GM12865 (cell line): ENCODE measurements at places on chromosomes 3 and 15.

GRCh38 chr15:81155375-81156218 is 21.5 kb downstream of the CFAP161 start:
- DNase-seq: peak; percentile 62

- DNase-seq: peak; percentile 46
Measured at GRCh38 chr3:101938262-101938847, 89.0 kb downstream of the NFKBIZ start.

DNA sequence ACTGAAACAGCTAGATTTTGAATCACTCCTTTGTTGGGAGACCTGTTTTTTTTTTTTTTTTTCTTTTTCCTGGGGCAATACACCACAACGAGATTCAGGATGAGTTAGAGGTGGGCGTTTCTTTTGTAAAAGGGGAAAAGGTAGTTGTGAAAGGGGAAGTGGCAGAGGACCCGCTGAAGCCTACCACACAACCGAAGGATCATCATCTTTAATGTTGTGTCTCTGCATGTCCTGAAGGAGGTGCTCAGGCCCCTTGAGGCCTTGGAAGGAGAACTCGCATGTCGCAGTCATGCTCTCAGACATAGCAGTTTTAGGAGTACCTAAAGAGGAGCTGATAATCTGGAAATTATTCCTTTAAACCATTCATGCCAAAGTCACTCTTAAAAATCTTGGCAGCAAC is 137.9 kb upstream of the LRIG1 start:
- peak; percentile 27 for DNase-seq

DNA sequence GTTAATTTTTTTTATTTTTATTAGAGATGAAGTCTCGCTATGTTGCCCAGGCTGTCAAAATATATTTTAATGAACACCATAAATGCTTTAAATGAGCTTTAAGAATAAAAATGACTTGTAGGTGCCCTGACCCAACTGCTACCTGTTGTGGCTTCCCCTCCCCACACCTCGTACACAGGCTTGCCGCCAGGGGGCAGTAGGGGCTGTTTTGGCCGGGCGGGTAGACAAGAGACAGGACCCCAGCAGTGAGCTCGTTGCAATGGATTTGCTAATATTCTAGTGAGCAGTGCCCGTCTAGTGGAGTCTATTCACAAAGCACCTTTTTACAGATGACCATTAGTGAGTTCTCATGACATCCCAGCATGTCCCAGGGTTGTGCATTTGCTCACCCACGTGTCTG is 418.1 kb downstream of the OCA2 start:
- no peak for DNase-seq

DNA sequence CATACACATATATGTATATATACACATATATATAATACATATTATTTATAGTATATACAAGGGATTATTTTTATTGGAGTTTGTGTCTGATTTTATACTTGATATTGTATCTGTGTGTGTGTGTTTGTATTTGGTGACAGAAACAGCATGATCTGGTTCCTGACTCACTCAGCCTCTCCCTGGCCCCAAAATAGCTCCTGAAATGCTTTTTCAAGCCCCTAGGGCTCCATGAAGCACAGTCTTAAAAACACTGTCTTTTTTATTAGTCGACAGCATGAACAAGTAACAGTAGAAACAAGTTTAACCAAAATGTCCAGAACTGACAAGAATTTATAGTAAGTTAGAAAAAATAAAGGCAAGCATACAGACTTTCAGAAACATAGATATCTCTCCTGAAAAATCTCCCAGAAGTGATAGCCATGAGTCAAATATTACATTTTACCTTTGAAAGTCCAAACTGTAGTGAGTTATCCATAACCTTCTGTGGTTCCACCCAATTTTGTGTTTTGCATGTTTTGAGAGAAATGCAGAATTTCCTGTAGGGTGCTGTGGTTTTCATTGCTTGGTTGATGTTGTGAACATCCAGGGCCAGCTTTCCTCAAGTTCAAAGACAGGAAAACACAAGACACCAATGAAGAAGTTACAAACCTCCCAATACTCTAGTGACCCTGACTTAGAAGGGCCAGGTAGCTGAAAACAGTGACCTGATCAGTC is 98.5 kb upstream of the CCDC80 start:
- no peak for DNase-seq

DNA sequence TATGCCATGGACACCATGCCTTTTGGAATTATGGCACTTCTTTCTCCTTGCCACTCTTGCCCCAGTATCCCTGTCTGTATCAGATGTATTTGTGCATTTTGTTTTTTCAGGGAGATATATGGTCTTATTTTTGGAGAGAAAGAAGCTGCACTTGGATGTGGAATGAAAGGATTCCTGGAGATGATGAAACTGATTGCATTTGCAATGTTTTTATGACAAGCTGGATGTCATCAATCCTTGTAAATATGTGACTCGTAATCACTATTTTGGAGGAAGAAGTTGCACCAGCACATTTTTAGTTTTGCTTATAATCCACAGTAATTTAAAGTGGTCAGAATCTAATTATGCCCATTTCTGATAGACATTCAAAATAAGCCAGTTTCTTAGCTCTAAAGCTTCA is 165.0 kb downstream of the NR1D2 start:
- no peak for DNase-seq

GRCh38 chr3:183239046-183239445 is 14.0 kb upstream of the B3GNT5 start:
- DNase-seq: no peak

GRCh38 chr3:197599089-197599765 is 43.5 kb upstream of the BDH1 start:
- peak; percentile 87 for DNase-seq

DNA sequence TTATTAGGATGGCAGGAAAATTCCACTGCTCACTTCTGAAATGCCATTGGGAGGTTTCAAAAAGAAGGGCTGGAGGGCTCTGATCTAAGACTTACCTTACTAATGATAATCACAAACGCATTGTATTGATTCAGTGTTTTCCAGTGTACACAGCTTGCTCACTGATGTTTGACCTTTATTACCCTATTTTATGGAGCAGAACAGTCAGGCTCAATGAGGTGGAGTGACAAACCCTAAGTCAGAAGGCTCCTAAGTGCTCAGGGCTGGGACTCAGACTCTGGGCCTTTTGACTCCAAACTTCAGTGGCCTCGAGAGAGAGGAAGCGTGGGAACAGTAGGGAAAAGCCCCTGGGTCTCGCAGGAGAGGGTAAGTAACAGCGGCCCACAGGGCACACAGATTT is 20.3 kb upstream of the RAD18 start:
- DNase-seq: no peak

- peak; percentile 3 for DNase-seq
Measured at GRCh38 chr3:141578202-141578973, 91.6 kb downstream of the RASA2 start.

GRCh38 chr15:81001152-81002008 is 657 bp downstream of the TLNRD1 start:
- DNase-seq: peak; percentile 78

- DNase-seq: no peak
Measured at GRCh38 chr3:123130079-123130750, 63.4 kb downstream of the PDIA5 start.

DNA sequence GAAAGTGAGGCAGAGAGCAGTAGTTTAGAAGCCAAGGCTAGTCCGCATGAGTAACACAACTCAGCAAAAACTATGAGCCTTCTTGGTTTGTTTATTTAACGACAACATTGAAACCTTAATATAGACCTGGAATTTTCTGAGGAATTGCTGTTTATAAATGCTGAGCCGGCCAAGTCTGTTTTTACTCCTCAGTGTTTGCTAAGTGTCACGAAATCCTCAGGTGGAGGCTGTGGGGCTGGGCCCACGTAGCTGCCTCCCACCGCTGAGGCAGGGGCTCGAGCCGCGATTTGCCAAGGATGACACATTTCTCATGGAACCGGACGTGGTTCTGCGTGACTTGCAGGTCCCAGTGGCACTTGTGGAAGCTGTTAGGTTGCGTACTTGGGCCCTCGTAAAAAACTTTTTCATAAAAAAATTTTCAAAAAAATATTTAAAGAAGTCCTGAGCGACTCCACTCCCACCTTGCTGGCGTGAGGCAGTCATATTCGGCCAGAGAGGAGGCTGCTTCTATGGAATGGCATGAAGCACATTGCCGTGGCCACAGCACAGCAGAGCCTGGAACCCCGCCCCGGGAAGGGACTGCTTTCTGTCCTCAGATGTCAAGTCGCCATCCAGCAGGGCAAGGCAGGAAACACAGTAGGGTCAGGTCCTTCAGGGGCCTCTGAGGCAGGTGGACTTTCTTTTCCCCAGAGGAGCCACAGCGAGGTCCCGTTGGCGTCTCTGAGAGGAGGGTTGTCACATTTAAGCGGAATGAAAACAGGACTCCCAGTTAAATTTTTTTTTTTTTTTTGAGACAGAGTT is 64.8 kb upstream of the PCSK6 start:
- DNase-seq: no peak

DNA sequence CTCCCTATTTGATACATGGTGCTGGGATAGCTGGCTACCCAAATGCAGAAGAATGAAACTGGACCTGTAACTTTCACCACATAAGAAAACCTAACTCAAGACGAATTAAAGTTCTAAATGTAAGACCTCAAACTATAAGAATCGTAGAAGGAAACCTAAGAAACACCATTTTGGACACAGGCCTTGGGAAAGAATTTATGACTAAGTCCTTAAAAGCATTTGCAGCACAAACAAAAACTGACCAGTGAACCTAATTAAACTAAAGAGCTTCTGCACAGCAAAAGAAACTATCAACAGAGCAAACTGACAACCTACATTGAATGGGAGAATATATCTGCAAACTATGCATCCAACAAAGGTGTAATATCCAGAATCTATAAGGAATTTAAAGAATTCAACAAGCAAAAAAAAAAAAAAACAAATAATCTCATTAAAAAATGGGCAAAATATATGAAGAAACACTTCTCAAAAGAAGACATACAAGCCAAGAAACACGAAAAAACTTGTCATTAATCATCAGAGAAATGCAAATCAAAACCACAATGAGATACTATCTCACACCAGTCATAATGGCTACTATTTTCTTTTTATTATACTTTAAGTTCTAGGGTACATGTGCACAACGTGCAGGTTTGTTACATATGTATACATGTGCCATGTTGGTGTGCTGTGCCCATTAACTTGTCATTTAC is 37.0 kb downstream of the HDGFL3 start:
- DNase-seq: no peak

- no peak for DNase-seq
Measured at GRCh38 chr3:151412989-151413388, 28.4 kb upstream of the P2RY12 start.

DNA sequence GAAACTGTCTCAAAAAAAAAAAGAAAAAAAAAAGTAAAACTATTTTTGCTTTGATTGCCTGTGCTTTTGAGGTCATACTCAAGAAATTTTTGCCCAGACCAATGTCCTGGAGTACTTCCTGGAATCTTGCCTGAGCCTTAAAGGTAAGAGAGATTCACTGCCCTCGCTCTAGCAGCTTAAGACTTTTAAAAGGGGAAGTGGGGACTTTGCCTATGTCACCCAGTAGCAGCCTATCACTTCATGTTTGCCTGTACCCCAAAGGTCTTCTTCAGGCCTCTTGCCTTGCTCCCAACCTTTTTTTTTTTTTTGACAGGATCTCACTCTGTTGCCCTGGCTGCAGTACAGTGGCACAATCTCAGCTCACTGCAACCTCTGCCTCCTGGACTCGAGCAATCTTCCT is 18.9 kb upstream of the GOLGB1 start:
- DNase-seq: peak; percentile 9

DNA sequence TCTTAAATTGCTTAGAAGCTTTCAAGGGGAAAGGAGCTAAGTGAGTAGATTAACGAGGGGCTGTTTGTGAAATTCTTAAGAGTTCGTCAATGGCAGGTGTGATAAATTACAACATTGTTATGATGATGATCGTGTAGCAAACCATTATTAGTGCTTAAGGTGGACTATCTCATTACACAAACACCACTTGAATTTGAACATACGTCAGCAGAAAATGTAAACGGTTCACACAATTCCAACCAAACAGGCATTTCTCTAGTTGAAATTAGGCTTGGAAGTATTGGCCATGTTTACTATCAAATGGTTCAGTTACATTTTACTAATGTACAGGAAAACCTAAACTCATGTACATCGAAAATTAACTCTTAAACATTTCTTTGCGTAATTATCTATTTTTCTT is 102.8 kb downstream of the PYDC2 start:
- no peak for DNase-seq

- peak; percentile 90 for DNase-seq
Measured at GRCh38 chr3:17195192-17195611, 310.4 kb downstream of the PLCL2 start.

DNA sequence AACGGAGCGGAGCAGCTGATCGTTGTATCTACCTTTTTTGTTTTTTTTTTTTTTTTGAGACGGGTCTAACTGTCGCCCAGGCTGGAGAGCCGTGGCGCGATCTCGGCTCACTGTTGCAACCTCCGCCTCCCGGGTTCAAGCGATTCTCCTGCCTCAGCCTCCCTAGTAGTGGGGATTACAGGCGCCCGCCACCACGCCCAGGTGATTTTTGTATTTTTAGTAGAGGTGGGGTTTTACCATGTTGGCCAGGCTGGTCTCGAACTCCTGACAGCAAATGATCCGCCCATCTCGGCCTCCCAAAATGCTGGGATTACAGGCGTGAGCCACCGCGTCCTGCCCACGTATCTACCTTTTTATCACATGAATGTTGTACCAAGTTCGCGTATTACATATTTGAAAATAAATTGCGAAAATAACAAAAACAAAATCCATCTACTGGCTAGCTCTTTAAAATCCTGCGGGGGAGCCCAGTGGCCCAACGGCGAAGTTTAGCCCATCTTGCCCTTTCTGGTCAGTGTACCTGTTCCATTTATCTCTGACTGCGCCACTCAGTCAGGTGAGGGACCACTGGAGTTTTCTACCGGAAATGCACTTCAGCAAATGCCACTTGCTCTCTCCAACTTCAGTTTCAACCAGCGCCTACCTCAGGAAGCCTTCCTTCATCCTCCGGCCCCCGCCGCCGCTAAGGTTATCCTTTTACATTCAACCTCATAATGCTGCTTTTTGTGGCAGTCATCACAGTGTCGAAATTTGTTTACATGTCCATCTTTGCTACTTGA is 1.2 kb upstream of the EIF3J start:
- peak; percentile 50 for DNase-seq

DNA sequence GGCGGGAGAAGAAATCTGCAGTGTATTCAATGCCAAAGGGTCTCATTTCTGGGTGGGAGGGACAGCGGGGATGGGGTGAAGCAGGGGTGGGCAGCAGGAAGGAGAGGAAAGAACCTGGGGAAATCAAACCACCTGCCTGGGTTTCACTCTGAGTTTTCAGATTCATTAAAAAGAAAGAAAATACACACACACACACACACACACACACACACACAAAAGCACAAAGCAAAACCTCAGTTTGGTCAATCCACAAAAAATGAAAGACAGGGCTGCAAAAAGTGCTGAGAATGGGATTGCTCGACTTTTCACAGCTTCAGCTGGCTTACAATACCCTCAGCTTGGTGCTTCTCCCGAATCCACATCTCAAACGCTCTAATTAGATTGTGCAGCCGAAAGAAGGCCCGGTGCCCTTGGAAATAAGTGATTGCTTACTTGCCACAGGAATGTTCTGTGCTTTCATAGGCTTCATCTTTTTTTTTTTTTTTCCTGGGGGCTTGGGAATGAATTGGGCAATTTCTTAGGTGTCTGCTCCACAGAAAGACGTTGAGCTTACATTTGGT is 370.5 kb downstream of the RORA start:
- no peak for DNase-seq

- no peak for DNase-seq
Measured at GRCh38 chr3:62874711-62875557, at the start of gene CADPS. Gene CADPS (minus strand): TSS chr3:62875416. CDS start chr3:62875029, 387 bp downstream.
